ENCODE measurements at places on chromosomes 4 and X.
A peak's percentile ranks its signal among the peaks of the same experiment; 100 is the strongest.

GRCh38 chr4:124331781-124332180 is 380.8 kb downstream of the ANKRD50 start:
- no peaks in the 10 kb centered on the region for H3K36me3 ChIP-seq
- no peak overlapping the region for H3K27ac ChIP-seq
- no peaks in the 10 kb centered on the region for H3K4me1 ChIP-seq
- no peak for DNase-seq
- peaks cover 2% of the 10 kb centered on the region for H3K27me3 ChIP-seq

- H3K4me1 ChIP-seq, result peaks cover 19% of the 10 kb centered on the region
- no peak overlapping the region for H3K27ac ChIP-seq
- peak; percentile 30 for DNase-seq
Measured at GRCh38 chrX:136209016-136209738, 42.0 kb downstream of the MAP7D3 start.

GRCh38 chrX:140697618-140698017 is 11.9 kb upstream of the LINC00632 start:
- no peaks in the 10 kb centered on the region for H3K4me1 ChIP-seq
- H3K27ac ChIP-seq, result no peak overlapping the region
- no peak overlapping the region for H3K4me3 ChIP-seq
- H3K36me3 ChIP-seq, result no peaks in the 10 kb centered on the region

GRCh38 chr4:3821580-3822229 is 55.5 kb downstream of the ADRA2C start:
- DNase-seq, result no peak
- H3K27ac ChIP-seq, result no peak overlapping the region
- no peaks in the 10 kb centered on the region for H3K36me3 ChIP-seq
- no peaks in the 10 kb centered on the region for H3K4me1 ChIP-seq
- H3K4me3 ChIP-seq, result no peak overlapping the region

DNA sequence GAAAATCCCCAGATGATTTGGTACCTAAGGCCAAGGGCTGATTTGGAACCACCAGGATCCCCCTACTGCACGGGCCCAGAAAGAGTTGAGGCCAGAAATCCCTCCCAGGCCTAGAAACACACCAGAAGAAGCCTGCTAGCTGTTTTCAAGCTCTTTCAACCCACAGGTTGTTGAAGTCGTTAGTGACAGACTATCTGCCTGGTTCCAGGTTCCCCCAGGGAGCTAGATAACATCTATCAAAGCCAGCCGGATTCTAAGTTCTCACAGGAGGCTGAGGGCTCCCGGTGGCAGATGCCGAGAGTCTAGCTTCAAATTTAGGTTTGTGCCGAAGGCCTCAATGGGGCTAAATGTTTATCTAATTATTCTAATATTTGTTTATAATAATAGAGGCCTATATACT is 132.0 kb upstream of the ATP6AP2 start:
- H3K4me3 ChIP-seq, result no peak overlapping the region
- peaks cover 14% of the 10 kb centered on the region for H3K27me3 ChIP-seq
- no peak overlapping the region for H3K27ac ChIP-seq
- H3K4me1 ChIP-seq, result peaks cover 10% of the 10 kb centered on the region
- DNase-seq, result no peak

DNA sequence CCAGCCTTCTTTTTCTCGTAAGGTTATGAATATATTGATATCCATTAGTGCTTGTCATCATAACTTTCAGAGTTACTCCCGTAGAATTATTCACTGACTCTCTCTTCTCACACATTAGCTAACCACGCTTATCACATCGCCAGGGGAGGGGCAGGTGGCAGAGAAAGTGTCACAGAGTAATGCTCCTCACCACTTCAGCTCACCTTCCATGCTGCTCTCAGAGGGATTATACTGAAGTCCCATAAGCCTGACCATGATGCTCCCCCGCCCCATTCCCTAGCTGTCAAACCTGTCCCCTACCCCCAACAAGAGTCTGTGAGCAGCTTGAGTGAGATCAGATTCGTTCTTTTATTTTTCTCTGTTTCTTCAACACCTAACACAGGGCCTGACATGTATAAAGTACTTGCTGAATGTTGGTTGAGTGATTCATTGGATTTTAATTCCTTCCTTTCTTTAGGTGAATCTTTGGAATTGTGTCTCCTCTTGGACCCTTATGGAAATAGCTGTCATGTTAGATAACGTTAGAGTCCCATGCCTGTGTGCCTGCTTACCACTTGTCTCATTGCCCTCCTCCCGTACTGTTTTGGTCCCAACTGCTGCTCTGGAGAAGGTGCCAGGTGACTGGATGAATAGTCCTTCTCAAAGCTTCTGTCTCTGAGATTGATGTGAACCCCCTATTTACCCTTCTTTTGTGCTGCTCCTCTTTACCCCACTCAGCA is 55.1 kb downstream of the RS1 start:
- peaks cover 3% of the 10 kb centered on the region for H3K36me3 ChIP-seq
- H3K27ac ChIP-seq, result no peak overlapping the region
- DNase-seq, result no peak
- no peak overlapping the region for H3K4me3 ChIP-seq

DNA sequence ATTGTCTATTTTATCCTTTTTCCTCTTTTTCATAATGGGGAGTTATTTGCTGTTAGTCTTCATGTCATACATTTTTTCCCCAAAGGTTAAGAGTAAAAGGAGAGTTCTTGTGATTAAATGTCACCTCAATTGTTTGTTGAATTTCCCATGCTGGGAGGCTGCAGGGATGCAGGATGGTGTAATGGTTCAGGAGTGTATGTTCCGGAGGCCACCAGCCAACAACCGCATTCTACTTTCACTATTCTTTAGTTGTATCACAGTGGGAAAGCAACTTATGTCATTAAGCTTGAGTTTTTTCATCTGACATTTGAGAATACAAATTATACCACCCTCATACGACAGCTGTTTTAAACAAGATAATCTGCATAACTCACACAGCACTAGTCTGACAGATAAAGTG is 15.4 kb downstream of the AFP start:
- H3K4me1 ChIP-seq, result no peaks in the 10 kb centered on the region
- no peak overlapping the region for H3K27ac ChIP-seq
- no peak for DNase-seq
- H3K36me3 ChIP-seq, result peaks cover 4% of the 10 kb centered on the region

GRCh38 chr4:6984612-6985425 is 58.4 kb upstream of the TADA2B start:
- H3K4me3 ChIP-seq, result peak overlapping the region; percentile 55
- H3K27me3 ChIP-seq, result peaks cover 3% of the 10 kb centered on the region
- no peak for DNase-seq
- peaks cover 51% of the 10 kb centered on the region for H3K4me1 ChIP-seq
- H3K27ac ChIP-seq, result peak overlapping the region; percentile 26

GRCh38 chrX:97682991-97683840 is 799.5 kb downstream of the RPA4 start:
- H3K27ac ChIP-seq, result no peak overlapping the region
- H3K4me3 ChIP-seq, result no peak overlapping the region
- no peaks in the 10 kb centered on the region for H3K27me3 ChIP-seq
- H3K4me1 ChIP-seq, result no peaks in the 10 kb centered on the region

- H3K36me3 ChIP-seq, result no peaks in the 10 kb centered on the region
- H3K27ac ChIP-seq, result no peak overlapping the region
Measured at GRCh38 chr4:188821500-188821899, 682.3 kb downstream of the TRIML1 start.

- no peak for DNase-seq
- H3K4me1 ChIP-seq, result no peaks in the 10 kb centered on the region
- H3K4me3 ChIP-seq, result no peak overlapping the region
- H3K27ac ChIP-seq, result no peak overlapping the region
Measured at GRCh38 chr4:30763321-30763727, 43.2 kb downstream of the PCDH7 start.
